GOT3 (cell line): ENCODE measurements at places on chromosomes 6 and 20.

- no peak for DNase-seq
These were observed 24.1 kb upstream of the SULF2 start for GRCh38 chr20:47809161-47809960.

- DNase-seq: no peak
These were observed 6.8 kb upstream of the PI16 start for GRCh38 chr6:36947570-36948351.

DNA sequence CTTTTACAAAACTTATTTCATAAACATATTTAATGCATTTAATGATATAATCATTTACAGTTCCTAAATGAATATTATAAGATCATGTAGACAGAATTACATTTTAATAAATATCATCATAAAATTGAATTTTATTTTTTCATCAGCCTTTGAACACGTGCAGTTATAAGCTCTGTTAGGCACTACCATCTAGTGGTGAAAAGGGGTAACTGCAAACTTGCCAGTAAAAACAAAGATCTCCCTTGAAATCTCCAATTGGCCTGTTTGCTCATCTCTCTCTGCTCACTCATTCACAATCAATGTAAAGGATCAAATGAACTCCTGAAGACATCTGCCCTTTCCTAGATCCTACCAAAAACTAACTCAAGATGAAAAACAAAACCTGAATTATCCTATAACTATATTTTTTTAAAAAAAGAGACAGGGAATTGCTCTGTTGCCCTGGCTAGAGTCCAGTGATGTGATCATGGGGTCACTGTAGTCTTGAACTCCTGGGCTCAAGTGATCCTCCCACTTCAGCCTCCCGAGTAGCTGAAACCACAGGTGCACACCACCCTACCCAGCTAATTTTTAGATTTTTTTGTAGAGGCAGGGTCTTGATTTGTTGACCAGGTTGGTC, 31.7 kb downstream of the SAMHD1 start:
- DNase-seq: no peak

DNA sequence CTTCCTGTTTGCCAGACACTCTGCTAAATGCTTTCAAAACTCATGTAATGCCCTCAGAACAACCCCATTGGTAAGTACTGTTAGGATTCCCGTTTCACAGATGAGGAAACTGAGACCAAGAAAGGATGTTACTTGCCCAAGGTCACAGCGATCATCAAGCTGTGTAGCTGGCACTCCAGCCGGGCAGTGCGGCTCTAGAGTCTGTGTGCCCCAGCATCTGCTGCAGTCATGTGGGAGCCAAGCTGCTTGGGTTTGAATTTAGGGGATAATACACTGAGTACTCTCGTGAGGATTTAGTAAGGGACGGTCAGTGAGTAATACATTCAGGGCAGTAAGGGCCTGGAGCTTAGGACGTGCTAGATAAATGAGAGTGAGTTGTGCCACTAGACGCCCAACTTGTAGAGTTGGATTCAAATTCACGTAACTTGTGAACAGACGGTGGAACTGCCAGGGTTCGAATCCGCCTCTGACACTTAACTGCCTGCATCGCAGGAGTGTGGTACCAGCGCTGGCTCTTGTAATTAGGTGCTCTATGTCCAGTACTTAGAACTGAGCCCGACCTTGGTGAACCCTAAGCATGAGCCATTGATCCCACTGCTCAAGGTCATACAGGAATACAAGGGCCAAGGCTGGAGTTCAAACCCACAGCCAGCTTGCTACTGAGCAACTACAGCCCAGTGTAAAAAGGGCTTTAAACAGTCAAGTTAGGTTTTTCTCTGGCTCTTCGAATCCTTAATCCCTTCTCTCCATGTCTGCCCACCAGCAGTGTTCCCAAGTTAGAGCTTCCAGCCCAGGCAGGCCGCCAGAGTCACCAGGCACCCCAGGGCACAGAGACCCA, 70.2 kb downstream of the EYA2 start:
- no peak for DNase-seq

DNA sequence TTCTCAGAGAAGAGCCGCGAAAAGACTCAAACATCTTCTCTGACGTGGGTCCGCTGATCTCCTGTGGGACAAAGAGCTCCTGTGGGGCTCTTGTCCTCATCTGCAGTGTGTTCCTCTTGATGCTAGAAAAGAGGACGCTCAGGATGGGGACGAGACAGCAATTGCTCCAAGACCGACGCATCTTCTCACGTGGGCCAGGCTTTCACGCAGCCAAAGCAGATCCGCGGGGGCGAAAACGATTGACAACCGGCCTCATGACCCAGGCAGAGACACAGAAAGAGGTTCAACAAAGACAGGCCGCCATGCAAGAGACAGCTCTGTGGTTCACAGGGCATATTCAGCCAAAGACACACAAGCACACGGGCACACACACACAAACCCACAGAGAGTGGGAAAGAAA, 971.8 kb upstream of the DEFB115 start:
- DNase-seq: no peak

GRCh38 chr20:19849341-19850197, 91.5 kb downstream of the RIN2 start:
- DNase-seq: no peak

DNA sequence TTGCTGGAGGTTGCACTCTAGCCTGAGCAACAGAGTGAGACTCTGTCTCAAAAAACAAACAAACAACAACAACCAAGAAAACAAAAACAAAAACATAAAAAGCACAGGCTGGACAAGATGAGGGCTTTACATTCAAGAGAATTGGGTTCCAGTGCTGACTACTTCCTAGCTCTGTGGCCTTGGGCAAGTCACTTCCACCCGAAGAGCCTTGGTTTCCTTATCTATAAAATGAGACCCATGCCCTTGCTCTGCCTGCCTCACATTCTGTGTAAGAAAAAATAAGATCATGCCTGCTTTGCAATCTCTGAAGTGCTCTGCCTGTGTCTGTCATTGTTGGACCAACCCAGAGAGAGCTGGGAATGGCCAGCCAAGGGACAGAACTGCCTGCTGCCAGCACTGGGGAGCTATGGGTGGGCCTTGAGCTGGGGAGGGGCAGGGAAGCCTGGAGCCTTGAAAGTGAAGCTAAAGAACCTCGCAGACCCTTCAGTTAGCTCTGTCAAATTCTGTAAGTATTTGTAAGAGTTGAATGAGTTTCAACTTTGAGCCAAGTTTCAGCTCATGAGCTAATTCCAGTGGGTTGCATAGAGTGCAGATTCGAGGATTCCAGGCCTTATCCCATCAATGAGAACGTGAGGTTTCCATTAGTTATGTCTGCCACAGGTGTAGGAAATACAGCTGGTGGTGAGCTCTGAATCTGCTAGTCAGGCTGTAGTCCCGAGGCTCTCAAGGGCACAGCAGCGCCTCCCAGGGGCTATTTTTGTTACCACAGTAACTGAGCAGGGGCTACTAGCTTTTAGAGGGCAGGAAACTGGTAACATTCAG, 93.2 kb downstream of the DLGAP4 start:
- no peak for DNase-seq

DNA sequence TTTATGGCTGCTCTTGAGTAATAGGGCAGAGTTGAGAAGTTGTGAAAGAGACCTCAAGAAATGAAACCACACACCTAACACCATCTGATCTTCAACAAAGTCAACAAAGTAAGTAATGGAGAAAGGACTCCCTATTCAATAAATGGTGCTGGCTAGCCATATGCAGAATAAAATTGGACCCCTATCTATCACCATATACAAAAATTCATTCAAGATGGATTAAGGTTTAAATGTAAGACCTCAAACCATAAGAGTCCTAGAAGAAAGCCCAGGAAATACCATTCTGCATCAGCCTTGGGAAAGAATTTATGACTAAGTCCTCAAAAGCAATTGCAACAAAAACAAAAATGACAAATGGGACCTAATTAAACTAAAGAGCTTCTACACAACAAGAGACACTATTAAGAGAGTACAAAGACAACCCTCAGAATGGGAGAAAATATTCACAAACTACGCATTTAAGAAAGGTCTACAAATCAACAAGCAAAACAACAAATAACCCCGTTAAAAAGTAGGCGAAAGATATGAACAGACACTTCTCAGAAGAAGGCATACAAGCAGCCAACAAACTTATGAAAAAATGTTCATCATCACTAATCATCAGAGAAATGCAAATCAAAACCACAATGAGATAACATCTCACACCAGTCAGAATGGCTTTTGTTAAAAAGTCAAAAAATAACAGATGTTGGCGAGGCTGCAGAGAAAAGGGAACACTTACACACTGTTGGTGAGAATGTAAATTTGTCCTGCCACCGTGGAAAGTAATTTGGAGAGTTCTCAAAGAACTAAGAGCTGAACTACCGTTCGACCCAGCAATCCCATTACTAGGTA, 4.0 kb downstream of the MAP3K5 start:
- no peak for DNase-seq

DNA sequence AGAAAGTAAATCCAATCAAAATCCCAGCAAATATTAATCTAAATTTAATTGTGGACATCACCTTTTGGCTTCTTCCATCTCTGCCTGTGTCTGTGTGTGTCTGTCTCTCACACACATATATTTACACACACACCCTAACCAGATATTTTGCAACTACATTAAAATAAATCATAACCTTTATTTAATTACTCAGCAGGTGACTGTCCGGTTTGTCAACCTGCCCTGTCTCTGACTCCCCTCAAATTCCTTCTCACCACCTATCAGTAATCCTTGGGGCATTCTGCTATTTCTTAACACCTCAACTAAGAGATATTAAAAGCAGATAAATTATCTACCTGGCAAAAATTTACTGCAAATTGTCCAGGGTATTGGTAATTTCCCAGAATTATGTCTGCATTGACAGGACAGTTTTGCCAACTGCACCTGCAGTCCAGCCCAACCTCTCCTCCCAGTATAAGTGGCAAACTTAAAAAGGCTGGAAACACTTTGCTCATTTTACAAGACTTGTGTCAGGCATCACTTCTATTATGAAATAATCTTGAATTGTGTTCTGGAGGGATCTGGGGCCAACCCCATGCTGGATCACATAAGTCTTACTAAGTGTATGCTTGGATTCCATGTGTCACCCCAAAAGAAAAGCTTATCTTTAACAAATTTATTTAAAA, 216.1 kb downstream of the GMDS start:
- no peak for DNase-seq

DNA sequence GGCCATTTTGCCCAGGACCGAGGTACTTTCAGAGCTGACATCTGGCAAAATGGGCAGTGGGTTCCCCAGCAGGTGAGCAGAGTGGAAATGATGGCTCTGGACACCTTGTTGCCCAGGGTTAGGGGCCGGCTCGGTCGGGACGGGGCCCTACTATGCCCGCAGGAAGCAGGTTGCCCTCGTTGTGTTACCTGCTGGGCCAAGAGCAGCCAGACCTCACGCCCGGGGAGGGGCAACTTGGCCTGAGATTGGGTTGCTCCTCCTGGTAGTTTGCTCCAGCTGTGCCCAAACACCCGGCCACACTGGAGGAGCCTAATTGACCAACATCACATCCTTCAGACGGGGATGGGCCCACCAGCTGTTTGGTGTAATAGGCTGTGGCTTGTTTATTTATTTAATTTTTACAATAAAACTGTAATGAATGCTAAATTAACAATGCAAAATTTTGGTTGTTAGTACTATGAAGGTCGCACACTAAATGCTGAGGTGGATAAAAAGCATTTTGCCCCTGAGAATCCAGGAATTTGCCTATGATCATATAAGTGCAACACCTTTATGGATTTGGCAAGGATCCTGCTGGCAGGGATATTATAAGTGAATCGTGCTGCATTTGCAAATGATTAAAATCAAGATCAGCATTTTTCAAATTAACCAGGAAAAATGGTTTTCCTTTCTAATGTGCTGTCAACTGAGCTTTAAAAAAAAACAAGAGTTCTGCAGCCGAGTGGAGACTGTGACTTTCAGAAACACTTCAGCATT, 26.6 kb upstream of the PCMTD2 start:
- DNase-seq: no peak

GRCh38 chr6:46706464-46706863, 18.8 kb downstream of the TDRD6 start:
- DNase-seq: no peak

GRCh38 chr6:111356551-111356950, 126.5 kb downstream of the REV3L start:
- no peak for DNase-seq

DNA sequence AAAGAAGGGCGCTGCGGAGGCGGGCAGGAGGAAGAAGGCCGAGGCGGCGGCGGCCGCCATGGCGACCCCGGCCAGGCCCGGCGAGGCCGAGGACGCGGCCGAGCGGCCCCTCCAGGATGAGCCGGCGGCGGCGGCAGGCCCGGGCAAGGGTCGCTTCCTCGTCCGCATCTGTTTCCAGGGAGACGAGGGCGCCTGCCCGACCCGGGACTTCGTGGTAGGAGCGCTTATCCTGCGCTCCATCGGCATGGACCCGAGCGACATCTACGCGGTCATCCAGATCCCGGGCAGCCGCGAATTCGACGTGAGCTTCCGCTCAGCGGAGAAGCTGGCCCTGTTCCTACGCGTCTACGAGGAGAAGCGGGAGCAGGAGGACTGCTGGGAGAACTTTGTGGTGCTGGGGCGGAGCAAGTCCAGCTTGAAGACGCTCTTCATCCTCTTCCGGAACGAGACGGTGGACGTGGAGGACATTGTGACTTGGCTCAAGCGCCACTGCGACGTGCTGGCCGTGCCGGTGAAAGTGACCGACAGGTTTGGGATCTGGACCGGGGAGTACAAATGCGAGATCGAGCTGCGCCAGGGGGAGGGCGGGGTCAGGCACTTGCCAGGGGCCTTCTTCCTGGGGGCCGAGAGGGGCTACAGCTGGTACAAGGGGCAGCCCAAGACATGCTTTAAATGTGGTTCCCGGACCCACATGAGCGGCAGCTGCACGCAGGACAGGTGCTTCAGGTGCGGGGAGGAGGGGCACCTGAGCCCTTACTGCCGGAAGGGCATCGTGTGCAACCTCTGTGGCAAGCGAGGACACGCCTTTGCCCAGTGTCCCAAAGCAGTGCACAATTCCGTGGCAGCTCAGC, 780 bp downstream of the ZCCHC3 start:
- DNase-seq: no peak

GRCh38 chr6:139713424-139713823, 339.0 kb upstream of the CITED2 start:
- no peak for DNase-seq

- no peak for DNase-seq
These were observed 362.2 kb downstream of the C6orf118 start for GRCh38 chr6:164947164-164947563.

GRCh38 chr6:29626948-29627754, 5.8 kb downstream of the GABBR1 start:
- no peak for DNase-seq

DNA sequence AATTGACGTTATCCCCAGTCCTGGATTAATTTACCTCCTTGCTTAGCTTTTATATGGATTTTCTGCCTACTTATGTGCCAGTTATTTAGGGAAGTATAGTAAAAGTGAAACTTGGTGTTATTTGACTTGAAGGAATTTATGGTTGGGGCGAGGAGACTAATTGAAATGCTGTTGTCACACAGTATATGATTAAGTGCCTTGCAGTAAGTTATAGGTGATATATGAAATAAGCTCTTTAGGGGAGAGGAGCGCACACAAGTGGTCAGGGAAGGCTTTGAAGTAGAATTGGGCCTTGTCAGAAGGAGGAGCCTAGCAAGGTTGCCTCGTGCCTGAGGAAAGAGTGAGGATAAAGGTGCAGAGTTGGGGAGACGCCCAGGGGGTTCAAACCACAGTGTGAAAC, 20.5 kb downstream of the NCOA7 start:
- no peak for DNase-seq
